ENCODE measurements at places on chromosomes 16 and 17.
A peak's percentile ranks its signal among the peaks of the same experiment; 100 is the strongest.

DNA sequence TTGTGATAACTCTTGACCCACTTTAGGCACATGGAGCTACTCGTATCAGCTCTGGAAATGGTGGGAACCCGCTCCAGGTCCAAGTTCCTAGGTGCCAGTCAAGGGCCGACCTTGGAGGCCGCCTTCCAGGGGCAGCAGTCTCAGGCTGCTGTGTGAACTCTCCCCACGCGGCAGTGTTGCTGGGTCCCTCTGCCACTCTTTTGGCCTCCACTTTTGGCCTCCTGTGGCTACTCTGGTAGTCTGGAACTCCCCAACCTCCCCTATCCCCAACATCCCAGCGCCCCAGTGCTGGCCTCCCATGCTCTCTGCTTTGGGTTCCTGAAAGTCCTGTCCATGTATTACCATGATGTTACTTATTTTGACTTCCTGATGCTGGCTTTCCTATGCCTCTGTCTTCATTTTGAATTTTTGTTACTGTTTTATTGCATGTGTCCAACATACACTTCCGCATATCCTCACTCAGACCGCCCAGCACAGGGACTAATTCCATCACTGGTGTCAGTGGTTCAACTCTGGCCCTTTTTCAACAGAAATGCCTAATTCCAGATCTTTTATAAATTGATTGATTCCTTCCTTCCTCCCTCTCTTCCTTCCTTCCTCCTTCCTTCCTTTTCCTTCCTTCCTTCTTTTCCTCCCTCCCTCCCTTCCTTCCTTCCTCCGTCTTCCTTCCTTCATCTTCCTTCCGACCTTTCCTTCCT is 44.1 kb downstream of the COX4I1 start:
- no peak for DNase-seq

GRCh38 chr16:21159281-21159951 is 942 bp downstream of the LDAF1 start:
- DNase-seq: no peak

GRCh38 chr17:76262732-76263344 is 2.3 kb upstream of the UBALD2 start:
- peak; percentile 66 for DNase-seq

GRCh38 chr16:57077714-57078113 is 14.7 kb upstream of the CPNE2 start:
- no peak for DNase-seq

DNA sequence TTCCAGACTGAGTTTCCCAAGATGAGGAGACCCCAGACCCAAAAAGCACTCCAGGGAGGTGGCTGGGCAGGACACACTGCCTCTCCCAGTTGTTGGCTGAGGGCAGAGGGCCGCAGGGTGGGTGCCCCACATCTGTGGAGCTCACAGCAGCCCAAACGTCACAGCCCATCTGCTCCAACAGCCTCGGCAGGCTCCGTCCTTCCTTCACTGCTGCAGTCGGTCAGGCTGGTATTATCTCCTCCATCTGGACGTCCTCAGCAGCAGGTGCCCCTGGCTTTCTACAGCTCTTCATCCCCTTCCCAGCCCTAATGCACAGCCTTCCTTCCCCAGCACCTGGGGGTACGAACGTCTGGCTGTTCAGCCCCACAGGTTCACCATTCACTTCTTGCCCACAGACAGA is 55.2 kb downstream of the PRMT7 start:
- DNase-seq: peak; percentile 60

GRCh38 chr17:64001763-64002529 is 3.8 kb downstream of the PRR29 start:
- no peak for DNase-seq

DNA sequence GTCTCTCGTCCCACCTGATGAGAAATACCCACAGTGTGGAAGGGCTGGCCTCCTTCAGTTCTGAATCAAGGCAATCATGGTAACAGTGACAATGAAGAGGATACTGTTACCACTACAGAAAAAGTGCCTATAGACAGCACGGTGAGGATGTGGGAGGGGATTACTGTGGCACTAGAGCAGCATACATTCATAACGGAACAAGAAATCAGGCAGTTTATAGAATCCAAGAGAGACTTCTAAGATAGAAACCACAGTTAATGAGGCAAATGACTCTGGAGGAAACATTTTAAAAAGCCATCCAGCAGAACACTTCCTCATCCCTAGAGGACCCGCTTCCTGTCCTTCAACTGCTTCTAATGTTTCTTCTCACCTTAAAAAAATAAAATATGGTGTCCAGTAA is 2.7 kb downstream of the RUSF1 start:
- DNase-seq: no peak

GRCh38 chr17:2237521-2237921 is 66.1 kb downstream of the SMG6 start:
- DNase-seq: no peak

- DNase-seq: no peak
Observed at GRCh38 chr17:63832455-63832854, 5.0 kb upstream of the FTSJ3 start.

DNA sequence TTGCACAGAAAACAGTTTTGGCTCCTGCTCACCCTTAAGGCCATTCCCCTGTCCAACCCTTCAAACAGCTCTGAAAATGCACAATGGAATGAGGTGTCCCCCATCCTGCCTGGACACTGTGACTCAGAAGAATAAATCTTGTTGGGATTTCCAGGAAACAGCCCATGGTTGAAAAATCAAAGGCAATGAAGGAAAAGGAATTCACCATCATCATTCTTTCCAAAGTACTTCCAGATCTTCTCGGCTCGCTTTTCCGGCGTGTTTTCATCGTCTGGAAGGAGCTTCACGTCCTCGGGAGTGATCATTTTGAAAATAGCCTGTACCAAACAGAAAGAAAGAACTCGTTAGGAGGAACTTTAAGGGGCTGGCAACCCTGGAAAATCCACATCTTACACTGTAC is 4.3 kb downstream of the RCVRN start:
- no peak for DNase-seq

GRCh38 chr16:53881371-53881770 is 177.4 kb downstream of the FTO start:
- DNase-seq: no peak

DNA sequence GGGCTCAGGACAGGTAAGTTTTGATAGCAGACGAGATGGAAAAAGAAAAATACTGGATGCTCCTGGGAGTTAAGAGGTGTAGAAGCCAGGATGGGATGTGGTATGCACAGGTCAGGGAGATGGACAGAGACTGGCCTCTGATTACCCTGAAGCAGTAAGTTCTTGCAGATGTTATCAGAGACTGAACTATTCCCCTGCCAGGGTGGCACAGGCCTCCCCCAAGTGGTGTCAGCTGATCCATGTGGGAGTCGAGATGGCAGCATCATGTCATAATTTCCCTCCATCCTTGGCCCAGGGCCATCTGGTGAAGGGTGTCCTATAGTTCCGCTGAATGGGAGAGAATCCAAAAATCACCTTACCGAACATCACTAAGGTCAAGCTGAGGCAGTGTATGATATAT is 14.1 kb upstream of the NKD1 start:
- DNase-seq: no peak

DNA sequence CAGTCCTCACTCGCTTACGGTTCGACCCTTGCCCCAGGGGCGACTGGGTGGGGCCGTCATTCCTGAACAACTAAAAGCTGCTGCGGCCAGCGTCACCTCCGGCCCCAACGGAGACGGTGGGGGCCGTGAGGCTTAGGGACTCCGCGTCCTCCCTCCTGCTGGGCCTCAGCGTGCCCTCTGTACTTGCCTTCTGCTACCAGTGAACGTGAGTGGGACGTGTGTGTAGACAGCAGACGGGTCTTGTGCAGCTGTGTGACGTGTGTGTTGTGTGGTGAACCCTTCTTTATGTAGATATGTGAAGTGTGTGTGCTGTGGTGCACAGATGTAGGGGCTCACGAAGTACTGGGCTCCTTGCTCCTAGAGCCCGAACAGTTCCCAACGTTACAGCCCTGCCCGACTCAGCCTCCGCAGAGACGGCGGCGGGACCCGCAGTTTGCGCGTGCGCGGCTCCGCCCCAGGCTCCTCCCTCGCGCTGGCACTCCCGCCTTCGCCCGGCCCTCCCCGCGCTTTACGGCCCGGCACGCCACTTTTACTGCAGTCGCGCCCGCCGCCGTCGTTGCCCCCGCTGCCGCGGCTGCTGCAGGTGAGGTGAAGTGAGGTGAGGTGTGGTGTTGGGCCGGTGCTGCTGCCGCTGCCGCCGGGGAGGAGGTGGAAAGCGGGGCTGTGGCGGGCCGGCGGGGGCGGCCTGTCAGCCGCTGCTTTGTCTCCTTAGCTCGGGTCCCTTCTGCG is at the start of gene PHAF1:
Gene PHAF1, plus strand, starts transcription at position 535 of the 729 bp plus-strand sequence. CDS start 235 bp downstream, outside the sequence.
- DNase-seq: peak; percentile 96

DNA sequence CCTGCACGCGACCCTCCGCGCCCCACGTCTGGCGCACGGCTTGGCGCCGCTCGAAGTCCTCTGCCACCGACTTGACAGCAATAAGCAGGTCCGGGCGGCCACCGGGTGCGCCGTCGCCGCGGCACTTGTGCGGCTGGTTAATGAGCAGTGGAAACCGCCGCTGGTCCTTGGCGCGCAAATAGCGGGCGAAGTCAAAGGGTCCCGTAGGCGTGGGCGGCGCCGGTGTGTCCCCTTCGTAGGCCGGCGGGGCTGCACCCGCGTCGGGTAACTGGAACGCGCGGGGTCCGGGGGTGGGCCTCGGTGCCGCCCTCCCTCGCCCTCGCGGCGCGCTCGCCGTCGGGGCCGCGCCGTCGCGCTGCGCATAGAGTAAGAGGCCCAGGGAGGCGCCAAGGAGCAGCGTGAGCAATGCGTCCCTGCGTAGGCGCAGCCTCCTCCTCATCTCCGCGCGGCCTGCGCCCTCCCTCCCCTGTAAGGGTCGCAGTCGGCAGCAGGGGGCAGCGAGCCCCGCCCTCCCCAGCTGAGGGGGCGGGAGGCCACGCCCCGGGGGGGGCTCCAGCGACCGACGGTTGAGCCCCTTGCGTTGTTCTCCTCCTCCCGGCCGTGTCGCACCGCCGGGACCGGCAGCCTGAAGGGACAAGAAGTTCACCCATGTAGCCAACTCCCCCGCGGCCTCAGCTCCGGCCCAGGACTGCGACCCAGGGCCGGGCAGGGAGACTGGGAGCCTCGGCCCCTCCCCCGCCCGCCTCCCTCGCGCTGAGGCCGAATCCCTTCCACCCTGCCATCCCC is 558 bp downstream of the B3GNT9 start:
- DNase-seq: peak; percentile 75

DNA sequence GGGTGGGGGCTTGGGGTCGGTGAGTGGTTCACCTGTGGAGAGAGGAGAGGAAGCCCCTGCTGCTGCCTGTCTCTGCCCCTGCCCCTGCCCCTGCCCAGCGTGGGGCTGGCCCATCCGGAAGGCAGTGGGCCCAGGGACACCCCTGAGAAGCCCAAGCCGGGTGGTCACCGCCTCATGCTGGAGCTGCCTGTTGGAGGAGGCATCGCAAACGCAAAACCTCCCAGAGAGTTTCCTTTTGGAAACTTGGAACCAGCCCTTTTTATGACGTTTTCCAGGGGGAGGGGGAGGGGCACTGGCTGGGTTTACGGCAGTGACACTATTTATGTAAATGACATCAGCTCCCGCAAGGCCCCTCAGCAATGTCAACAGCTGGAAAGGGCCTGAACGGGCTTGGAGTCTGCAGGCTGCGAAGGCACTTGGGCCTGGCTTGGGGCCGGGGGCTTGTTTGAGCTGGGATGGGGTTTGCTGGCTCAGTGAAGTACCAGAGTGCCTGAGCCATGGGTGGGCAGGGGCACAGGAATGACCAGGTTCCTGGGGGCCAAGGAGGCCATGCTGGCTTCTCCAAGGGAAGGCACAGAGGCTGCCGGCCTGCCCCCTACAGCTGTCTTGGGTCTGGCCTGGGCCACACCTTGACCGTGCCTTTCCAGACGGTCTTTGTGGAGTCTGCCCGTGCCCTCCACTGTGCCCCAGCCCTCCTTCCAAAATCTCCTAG is 219.5 kb downstream of the NTN1 start:
- peak; percentile 75 for DNase-seq

- no peak for DNase-seq
Observed at GRCh38 chr16:85426806-85427205, 186.3 kb upstream of the GSE1 start.

- no peak for DNase-seq
Observed at GRCh38 chr17:51322390-51323029, 62.2 kb downstream of the UTP18 start.

GRCh38 chr16:10501016-10501607 is 79.3 kb downstream of the EMP2 start:
- no peak for DNase-seq

DNA sequence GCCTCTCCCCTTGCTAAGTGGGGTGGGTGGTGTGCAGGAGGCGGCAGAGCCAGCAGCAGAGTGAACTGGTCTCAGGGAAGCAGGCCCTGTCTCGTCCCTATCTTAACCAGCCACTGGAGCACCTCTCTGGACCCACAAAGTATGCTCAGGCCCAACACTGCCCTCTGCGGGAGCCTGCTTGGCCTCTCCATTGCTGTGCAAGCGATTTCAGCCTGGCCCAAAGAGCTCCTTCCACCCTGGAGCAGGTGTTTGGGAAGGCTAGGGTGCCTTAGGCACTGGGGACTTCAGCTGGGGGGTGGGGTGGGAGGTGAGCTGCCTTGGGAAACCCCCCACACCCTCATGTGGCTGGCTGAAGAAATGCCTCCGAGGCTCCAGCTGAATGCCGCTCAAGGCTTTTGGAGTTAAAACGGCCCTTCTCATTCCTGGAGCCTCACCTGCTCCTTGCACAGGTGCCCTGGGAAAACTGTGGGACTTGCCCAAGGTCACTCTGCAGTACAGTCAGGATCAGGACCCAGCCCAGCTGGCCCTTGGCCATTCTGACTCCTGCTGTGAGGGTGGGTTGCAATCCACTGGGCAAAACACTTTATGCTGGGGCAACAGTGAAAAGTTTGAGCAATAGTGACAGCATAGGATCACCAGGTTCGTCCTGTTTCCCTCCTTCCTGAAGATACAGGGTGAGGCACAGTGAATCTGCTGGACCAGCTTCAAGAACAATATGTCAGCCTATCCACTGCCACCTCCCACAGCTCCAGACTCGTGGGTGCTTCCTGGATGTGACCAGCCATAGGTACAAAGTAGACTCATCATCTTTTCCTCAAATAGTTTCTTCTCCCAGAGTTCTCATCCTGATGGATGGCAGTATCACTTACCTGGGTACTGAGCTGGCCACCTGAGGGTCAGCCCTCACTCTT is 5.9 kb upstream of the UBE2O start:
- peak; percentile 65 for DNase-seq

- peak; percentile 77 for DNase-seq
Observed at GRCh38 chr17:40557531-40558299, 7.6 kb downstream of the CCR7 start.

GRCh38 chr16:87160701-87161337 is 156.4 kb downstream of the C16orf95 start:
- DNase-seq: no peak

DNA sequence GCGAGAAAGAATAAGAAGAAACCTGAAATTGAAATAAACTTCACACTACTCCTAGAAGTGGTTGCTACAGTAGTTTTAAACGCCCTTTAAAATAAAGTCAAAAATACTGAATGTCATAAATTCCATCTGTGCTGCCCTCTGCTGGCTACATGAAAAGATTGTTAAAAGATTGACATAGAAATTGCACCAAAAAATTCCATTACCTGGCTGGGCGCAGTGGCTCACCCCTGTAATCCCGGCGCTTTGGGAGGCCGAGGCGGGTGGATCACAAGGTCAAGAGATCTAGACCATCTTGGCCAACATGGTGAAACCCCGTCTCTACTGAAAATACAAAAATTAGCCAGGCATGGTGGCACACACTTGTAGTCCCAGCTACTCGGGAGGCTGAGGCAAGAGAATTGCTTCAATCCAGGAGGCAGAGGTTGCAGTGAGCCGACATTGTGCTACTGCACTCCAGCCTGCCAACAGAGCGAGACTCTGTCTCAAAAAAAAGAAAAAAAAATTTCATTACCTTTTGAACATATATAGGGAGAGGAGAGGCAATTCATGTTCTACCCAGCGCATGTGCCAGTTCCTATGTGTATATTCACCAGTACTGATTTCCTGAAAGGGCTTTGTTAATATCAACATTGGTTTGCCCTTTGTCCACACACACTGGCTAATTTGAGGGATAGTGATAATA is 36.5 kb downstream of the CYTH1 start:
- DNase-seq: no peak
